ENCODE measurements at places on chromosomes 5 and 9.

GRCh38 chr9:78112406-78112805 lies 80.8 kb upstream of the GNAQ start:
- no peak for DNase-seq

- no peak for DNase-seq
Observed at GRCh38 chr9:127418037-127418471, 6.1 kb upstream of the ZNF79 start.

DNA sequence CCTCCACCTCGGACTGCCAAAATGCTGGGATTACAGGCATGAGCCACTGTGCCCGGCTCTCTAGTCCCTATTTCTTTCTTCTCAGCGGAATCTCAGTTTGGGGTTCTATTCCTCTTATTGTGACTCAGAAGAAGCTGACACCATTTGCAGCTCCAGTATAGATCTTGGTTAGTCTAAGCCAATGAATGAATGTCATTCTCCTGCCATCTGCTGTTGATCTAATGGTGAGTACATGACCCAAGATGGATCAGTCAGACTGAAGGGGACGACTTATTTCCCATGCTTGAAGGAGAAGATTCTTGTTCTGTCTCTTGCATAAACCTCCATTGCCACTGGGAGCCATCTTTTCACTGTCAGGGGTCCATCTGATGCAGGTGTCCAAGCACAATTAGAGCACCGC lies 76.0 kb upstream of the KLF9 start:
- no peak for DNase-seq

- DNase-seq = no peak
Observed at GRCh38 chr5:21823588-21823987, 1029.6 kb downstream of the CDH12 start.

GRCh38 chr5:35698047-35698808 lies 80.6 kb downstream of the SPEF2 start:
- no peak for DNase-seq

GRCh38 chr5:11038772-11039171 lies 277.7 kb upstream of the DAP start:
- no peak for DNase-seq

GRCh38 chr9:35272989-35273388 lies 111.2 kb downstream of the UNC13B start:
- no peak for DNase-seq

DNA sequence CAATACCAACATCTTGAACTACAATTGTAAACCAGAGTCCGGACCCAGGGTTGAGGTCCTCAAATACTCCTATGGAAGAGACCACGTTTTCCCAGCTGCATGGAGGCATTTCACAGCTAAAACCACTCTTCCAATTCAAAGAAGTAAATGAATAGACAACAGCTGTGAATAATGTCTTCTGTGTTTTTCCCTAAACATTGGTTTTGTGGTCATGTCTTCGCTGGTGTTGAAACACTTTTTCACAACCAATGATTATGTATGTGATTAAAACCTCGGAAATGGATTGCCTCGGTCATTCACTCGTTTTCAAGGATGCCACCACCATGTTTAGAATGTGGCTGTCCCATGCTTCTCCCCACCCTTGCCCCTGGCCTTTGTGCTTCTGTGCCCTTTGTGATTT lies 9.4 kb upstream of the TENT4A start:
- no peak for DNase-seq

GRCh38 chr5:133664422-133664821 lies 52.1 kb upstream of the FSTL4 start:
- no peak for DNase-seq

- DNase-seq = no peak
Observed at GRCh38 chr9:108049026-108049607, 559.5 kb upstream of the KLF4 start.

DNA sequence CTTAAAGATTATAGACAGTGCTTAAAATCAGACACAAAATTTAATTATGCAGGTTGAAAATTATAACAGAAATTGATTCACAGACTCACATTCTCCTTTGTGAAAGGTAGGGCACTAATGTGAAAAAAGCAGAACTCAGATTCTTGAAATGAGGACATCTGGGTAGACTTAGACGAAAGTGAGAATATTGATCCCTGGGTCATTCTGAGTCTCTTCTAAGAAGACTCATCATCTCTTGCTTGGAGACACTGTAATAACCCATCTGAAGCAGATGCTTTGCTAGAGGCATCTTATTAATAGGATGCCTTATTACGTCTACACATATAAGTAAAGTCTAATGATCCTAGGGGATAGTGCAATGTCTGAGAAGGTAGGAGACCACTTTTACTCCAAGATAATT lies 274.4 kb downstream of the HINT1 start:
- no peak for DNase-seq

DNA sequence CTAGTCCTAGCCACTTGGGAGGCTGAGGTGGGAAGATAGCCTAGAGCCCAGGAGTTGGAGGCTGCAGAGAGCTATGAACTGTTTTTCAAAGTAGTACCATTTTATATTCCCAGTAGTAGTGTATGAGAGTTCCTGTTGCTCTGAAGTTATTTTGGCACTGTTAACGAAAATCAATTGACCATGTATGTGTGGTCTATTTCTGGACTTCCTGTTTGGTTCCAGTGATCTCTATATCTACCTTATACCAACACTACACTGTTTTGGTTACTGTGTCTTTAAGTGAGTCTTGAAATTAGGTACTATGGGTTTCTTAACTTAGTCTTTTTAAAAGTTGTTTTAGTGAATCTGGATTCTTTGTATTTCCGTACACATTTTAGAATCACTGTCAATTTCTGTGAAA lies 13.6 kb downstream of the SLF1 start:
- no peak for DNase-seq

GRCh38 chr9:93061791-93062763 lies 3.6 kb downstream of the SUSD3 start:
- no peak for DNase-seq

GRCh38 chr5:66469684-66470083 lies 126.5 kb upstream of the MAST4 start:
- DNase-seq = no peak

DNA sequence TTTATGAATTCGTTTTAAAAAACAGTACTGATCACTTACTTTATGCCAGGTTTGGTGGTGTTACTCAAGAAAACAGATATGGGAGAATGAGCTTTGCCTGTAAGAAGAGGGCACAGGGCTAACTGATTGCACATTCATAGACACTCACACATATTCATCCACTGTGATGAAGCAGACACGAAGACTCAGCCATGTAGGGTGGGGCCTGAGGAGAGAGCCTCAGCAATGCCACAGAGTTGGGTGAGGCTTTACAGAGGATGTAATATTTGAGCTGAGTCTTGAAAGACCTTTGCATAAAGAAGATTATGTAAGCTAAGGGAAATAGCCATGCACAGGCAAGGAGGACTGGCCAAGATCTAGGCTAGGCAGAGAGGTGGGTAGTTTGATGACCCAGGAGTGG lies 472.8 kb downstream of the PSAT1 start:
- DNase-seq = no peak

DNA sequence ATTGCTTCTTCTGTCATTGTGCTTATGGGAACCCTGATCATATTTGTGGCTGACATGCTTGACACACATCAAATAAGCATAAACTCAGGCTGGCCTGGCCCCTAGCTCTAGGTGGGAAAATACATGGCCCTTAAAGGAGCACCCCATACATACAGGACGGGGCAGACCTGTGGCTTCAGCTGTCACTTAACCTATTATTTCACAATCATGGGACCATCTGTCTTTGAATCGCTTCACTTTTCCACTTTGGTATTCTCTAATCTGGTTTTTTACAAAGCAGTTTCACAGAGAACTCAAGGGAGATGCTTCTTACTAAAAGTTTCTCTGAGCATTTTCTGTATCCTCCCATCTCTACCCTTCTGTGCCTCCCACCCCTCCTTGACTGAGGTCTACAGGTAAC lies 34.6 kb upstream of the LRRTM2 start:
- no peak for DNase-seq

GRCh38 chr5:35765921-35766320 lies 90.8 kb upstream of the IL7R start:
- no peak for DNase-seq

- no peak for DNase-seq
Observed at GRCh38 chr5:170923910-170924620, 62.2 kb downstream of the RANBP17 start.

DNA sequence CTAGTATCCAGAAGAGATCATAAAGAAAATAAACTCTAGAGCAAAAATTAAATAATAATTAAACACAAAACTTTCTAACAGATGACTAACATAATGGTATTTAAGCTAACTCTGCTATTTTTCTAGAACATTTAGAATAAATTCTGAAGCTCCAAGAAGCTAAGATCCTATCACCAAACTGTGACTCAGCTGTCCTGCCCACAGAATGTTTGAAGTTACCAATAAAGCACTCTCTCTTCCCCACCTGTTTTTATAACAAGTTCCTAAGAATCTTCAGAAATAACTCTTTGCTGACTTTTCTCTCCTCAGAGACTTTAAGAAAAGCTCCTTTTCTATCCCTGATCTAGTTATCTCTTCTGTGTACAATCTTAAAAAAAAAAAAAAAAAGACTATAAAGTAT lies 6.0 kb upstream of the EFNA5 start:
- DNase-seq = no peak

GRCh38 chr9:89079391-89079790 lies 88.1 kb downstream of the S1PR3 start:
- DNase-seq = no peak

DNA sequence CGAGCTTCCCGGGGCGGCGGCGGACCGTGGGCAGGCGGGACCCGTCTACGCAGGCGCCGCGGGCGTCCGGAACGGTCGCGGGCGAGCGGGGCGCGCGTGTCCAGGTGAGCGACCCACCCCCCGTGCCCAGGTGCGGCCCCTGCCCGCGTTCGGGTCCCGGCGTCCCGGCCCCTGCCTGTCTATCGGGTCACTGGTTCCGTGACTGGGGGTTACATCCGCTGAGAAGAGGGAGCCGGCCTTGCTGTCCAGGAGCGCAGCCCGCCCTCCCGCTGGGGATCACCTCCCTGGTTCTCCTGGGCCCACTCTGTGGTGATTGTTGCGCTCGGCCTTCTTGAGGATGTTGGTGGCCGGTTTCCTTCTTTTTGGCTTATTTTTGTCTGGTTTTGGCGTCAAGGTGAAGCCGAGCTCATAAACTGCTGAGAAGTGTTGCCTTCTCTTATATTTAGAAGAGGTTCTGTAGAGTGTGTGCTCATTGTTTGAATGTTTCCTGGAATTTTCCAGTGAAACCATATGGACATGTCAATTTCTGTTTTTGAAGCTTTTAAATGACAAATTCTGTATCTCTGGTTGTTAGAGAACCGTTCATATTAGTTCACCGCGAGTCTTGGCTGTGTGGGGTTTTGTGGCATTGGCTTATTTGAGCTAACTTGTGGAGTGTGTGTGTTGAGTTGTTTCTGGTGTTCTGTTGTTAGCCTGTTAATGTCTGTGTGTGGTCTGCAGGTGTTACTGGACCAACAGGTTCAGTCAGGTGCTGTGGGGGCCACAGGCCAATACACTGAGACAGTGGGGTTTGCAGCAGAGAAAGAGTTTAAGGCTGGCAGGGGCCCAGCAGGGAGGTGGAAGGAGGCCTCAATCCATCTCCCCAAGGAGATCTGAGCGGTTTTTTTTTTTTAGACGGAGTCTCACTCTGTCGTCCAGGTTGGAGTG lies 621 bp downstream of the CEP72 start:
- DNase-seq = no peak

DNA sequence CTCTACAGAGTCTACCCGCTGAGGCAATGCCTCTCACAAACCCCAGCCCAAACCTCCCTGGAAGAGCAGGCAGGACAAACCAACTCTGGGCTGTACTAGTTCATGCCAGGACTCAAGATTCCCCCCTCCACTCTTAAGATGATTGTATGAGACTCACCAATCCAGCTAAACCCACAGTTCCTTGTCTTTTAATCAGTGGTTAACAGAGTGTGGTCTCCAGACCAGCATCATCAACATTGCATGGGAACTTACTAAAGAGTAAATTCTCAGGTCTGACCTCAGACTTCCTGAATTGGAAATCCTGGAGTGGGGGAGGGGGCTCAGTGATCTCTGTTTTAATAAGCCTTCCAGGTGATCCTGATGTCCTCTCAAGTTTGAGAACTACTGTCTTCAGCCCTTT lies 240.9 kb downstream of the GAS1 start:
- DNase-seq = no peak

DNA sequence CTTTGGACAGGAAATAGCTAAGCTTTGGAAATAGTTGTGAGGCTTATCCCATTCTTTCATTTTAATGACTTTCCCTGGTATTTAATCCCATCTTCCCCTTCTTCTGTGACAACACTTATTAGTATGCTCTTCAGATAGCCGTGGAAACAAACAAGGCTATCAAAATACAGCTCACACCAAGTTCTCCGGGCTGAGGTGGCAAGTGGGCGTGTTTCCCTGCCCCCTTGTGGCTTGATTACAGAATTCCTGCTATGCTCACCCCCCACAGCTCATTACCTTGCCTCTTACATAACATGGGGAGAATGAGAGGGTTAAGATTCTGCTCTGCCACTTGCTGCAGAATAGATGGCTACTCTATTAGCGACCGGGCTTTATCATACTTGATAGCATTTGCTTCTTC lies 437.1 kb upstream of the TLE4 start:
- DNase-seq = no peak

- no peak for DNase-seq
Observed at GRCh38 chr9:132415181-132415580, 5.2 kb downstream of the CFAP77 start.

GRCh38 chr9:107410420-107410819 lies 79.1 kb downstream of the KLF4 start:
- no peak for DNase-seq

GRCh38 chr9:98310752-98311392 lies 55.4 kb upstream of the TBC1D2 start:
- no peak for DNase-seq

DNA sequence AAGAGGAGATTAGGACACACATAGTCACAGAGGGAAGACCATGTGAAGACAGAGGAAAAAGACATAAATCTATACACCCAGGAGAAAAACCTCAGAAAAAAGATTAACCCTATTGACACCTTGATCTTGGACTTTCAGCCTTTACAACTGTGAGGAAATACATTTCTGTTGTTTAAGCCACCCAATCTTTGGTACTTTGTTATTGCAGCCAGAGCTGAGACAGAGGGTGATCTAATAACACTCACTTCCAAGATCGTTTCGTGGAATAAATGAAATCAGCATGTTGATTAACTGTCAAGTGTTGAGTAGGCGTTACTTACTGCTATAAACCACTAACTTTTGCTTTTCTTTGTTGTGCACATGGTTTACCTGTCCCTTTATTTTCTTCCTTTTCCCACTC lies 361.2 kb upstream of the RIOK2 start:
- DNase-seq = no peak

- DNase-seq = no peak
Observed at GRCh38 chr9:127754099-127755060, 19.3 kb upstream of the TOR2A start.

DNA sequence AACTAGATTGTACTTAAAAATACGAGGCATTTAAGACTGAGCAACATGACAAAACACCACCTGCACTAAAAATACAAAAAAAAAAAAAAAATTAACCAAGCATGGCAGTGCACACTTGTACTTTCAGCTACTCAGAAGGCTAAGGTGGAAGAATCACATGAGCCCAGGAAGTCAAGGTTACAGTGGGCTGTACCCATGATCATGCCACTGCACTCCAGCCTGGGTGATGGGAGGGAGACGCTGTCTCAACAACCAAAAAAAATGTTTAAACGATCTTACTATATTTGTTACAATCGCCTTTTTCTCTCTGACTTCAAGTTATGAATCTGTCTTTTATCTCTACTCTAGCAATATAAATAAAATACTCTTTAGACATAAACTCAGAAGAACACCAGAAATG lies 1454.3 kb downstream of the MAT2B start:
- no peak for DNase-seq

All from stimulated activated CD4-positive, alpha-beta T cell treated with anti-CD3 and anti-CD28 coated beads, TNF-alpha, amount 100 ng/mL, for 4 hours (primary cell).